A549 treated with Hydrocortisone at 1 μM for 4 hours (cell line): ENCODE measurements at places on chromosomes 6 and 20. TPM values are rescaled to one million over a fixed set of nuclear protein-coding genes. Genes with fewer than 3 reads are reported as not detected.

Gene ROS1
- total RNA-seq, result 0.17 to 0.29 TPM (median 0.21 TPM) in 5 replicates

Gene TCF19
- 13.7 to 14.9 TPM (median 14.4 TPM) in 5 replicates for total RNA-seq

Gene POU3F2
- not detected in 5 replicates for total RNA-seq

Gene PDE10A
- total RNA-seq, result 22.9 to 29.3 TPM (median 26.3 TPM) in 5 replicates

Gene FHL5
- not detected in 5 replicates for total RNA-seq

Gene SUMO4
- total RNA-seq, result not detected in 5 replicates

Gene TRIM40
- not detected in 5 replicates for total RNA-seq

Gene MACROD2
- 0.41 to 0.67 TPM (median 0.50 TPM) in 5 replicates for total RNA-seq

Gene RAET1G
- 6.6 to 11.2 TPM (median 9.7 TPM) in 5 replicates for total RNA-seq

Gene CTCFL
- total RNA-seq, result 0.02 TPM in 1 of 5 replicates, not detected in the others

Gene KHDC1L
- total RNA-seq, result 0.24 to 0.75 TPM (median 0.35 TPM) in 3 of 5 replicates, not detected in the others

Gene PRR18
- total RNA-seq, result 0.06 to 0.30 TPM (median 0.15 TPM) in 5 replicates

Gene SNAP25
- total RNA-seq, result 13.5 to 19.1 TPM (median 17.8 TPM) in 5 replicates

Gene SLC17A3
- 0.70 to 1.1 TPM (median 1.0 TPM) in 5 replicates for total RNA-seq
